Forelimb muscle (tissue), 1 donor: ENCODE measurements at places on chromosomes 7 and 10. TPM values are rescaled to one million over a fixed set of nuclear protein-coding genes. Genes with fewer than 3 reads are reported as not detected.

The COPG2 gene
- 44.1 TPM for polyA plus RNA-seq

The ASIC3 gene
- polyA plus RNA-seq: 6.8 TPM

The TRPV6 gene
- 0.09 TPM for polyA plus RNA-seq

The ENKUR gene
- 0.22 TPM for polyA plus RNA-seq

The GIMAP6 gene
- 14.0 TPM for polyA plus RNA-seq

The ACBD7 gene
- 0.94 TPM for polyA plus RNA-seq

The GPR15LG gene
- not detected for polyA plus RNA-seq

The CARD11 gene
- 0.67 TPM for polyA plus RNA-seq

The GRM3 gene
- not detected for polyA plus RNA-seq

The SYT15B gene
- polyA plus RNA-seq: 0.77 TPM
